Mesenteric fat pad (tissue), 1 donor: ENCODE measurements at places on chromosomes 6 and 20. TPM values are rescaled to one million over a fixed set of nuclear protein-coding genes. Genes with fewer than 3 reads are reported as not detected.

DNA sequence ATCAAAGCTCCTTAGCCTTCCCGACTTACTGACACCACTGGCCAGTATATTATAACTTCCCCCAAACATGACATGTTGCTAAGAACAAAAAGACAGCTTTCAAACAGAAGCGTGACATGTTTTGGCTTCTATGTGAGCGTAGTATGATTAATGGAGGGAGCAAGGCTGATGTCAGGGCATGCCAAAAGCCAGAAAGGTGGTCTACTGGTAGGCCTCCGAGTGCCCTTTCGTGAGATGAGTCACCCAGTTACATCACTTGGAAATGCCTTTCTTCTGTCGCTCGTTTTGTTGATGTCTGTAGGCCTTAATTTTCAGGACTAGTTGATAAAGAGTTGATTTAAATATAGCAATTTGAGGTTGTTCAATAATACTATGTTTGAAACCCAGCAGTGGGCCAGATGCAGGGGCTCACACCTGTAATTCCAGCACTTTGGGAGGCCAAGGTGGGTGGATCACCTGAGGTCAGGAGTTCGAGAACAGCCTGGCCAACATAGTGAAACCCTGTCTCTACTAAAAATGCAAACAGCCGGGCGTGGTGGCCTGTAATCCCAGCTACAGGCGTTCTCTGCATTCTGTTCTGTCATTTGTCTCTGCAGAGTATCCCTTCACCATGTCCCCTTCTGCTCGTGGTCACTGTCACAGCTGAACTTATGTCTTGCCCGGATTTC, 53.3 kb downstream of the CNKSR3 start:
- no peak for DNase-seq

GRCh38 chr20:47792021-47792618, 6.8 kb upstream of the SULF2 start:
- no peak for DNase-seq

DNA sequence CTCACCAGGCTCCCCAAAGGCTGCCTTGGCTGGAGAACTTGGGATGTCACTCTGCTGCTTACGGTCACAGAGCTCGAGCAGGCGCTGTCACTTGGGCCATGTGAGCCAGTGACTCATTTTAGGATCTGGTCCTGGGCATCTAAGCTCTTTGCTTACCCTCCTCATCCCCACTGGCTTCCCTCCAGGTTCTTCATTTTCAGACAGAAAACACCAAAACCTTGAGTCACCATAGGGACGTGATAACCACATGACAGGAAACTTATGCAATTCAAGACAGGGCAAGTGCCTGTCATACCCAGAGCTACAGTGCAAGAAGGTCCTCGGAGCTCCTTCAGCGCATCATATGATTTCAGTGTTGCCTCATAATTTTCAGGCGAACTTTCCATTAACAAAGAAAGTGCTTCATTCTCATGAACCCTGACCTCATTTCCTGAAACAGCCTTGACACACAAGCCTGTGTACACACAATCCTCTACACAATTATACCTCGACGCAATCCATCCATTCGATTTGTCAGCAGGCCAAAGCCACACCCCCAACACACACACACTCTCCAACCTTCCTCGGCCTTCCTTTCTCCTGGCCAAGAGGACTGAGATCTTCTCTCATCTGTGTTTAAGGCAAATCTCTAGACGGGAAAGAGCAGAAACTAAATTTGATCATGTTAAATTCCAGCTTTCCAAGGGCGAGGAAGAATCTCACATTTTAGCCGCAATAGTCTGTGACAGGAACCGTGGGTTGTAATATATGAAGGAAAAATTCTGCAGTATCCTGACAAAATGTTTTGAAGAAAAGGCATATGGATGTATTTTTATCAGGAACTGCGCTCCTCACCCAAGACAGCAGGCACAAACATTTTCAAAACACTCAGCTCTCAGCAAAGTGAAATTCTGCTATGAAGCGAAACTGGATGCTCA, 25.3 kb downstream of the TBC1D7 start:
- no peak for DNase-seq

GRCh38 chr6:107185391-107185970, 70.2 kb upstream of the BEND3 start:
- no peak for DNase-seq

DNA sequence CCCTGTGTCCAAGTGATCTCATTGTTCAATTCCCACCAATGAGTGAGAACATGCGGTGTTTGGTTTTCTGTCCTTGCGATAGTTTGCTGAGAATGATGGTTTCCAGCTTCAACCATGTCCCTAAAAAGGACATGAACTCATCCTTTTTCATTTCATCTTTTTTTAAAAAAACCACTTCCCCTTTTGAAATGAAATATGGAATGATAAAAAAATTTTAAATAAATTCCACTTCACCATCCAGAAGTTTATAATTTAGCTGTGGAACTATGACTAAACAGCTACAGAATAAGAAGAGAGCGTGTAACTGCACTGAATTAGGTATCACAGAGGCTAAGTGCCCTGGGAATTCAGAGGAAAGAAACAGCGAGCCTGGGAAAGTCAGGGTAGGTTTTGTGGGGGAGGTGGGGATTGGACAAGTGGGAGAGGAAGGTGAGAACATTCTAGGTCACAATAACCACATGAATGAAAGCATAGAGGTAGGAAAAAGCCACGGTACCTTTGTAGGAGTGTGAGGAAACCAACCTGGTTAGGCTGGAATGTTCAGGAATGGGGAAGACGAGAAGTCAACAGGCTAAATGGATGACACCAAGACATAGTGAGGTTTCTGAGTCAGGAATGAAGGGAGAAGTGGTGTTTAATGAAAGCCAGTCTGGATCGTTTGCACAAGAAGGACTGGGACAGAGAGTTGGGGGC, 11.0 kb downstream of the TRIM10 start:
- DNase-seq, result no peak

DNA sequence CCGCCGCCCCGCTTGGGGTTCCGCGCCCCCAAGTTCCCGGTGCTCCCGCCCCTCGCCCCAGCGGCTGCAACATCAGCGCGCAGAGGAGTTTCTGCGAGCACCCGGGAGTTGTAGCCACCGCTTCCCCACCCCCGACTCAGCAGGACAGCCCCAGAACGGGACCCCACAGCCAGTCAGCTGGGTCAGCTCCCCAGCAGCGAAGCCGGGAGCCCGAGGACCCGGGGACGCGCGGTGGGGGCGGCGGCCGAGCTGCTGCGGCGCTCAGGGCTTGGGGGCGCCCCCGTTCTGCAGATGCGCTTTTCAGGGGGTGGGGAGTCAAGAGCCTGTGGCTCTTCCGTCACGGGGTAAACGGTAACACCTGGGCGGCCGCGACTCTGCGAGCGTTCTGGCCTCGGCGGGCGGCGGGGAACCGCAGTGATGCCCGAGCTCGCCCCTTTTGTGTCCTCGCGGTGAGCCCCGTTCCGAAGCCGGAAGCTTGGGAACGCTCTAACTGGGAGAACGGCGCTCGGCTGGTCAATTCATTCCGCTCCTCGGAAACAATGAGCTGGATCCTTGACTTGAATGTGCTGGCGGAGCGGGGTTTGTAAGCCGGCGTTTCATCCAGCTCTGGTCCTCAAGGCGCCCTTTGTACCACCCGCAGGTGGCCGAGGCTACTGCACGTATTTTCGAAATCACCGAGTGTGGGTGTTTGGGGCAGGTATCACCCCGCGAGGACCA, 774 bp downstream of the PLEKHG1 start:
- no peak for DNase-seq

GRCh38 chr6:50289366-50289765, 239.6 kb upstream of the DEFB112 start:
- DNase-seq, result no peak

- DNase-seq, result no peak
Observed at GRCh38 chr6:11820821-11821220, 42.2 kb upstream of the ADTRP start.

The RRAGD gene
- total RNA-seq, result 28.7 TPM

The HMGN3 gene
- total RNA-seq, result 37.0 TPM

- no peak for DNase-seq
Observed at GRCh38 chr6:22332711-22333110, 35.9 kb upstream of the PRL start.

GRCh38 chr6:68082086-68082485, 553.0 kb upstream of the ADGRB3 start:
- DNase-seq, result no peak

- DNase-seq, result no peak
Observed at GRCh38 chr6:63897952-63898351, 262.4 kb downstream of the PHF3 start.

The NOL7 gene
- total RNA-seq, result 47.0 TPM

GRCh38 chr6:16762550-16763477, 1.6 kb upstream of the ATXN1 start:
- DNase-seq, result no peak

GRCh38 chr6:11675601-11676000, 103.0 kb downstream of the ADTRP start:
- no peak for DNase-seq

DNA sequence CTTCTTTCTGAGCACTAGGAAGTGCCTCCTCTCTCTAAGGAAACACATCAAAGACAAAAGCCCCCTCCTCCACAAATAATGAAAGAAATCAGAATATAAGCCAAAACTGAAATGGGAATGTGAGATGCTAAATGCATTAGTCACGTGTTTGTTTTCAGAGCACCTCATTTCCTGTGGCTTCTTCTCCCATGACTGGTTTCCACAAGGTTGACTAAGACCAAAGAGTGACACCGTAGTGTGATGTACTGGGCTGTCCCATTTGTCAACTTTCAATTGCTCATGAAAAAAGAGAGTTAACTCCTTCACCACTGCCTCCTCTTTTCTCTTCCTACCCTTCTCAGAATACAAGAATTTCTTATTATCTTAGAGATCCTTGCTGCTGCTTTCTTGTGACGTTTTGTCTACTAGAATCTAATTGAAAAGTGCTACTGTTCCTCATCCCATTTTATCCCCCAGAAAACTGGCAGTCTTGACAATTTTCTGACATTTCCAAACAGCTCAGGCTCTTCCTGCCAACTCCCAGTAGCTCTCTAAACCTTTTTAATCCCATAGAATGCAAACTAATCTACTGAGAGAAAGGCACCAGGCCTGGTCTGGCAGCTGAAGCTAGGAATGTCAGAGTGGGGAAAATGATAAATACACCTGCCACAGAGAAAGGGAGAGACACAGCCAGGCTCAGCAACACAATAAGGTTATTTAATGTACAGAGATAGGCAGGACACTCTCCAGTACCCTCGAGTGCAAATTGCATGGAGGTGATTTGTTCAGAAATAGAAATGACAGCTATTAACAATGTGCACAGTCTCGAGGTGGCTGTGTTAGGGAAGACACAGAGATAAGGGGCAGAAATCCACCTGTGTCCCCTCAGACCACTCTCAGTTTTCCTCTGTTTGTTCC, 671.7 kb upstream of the NRSN1 start:
- DNase-seq, result no peak

DNA sequence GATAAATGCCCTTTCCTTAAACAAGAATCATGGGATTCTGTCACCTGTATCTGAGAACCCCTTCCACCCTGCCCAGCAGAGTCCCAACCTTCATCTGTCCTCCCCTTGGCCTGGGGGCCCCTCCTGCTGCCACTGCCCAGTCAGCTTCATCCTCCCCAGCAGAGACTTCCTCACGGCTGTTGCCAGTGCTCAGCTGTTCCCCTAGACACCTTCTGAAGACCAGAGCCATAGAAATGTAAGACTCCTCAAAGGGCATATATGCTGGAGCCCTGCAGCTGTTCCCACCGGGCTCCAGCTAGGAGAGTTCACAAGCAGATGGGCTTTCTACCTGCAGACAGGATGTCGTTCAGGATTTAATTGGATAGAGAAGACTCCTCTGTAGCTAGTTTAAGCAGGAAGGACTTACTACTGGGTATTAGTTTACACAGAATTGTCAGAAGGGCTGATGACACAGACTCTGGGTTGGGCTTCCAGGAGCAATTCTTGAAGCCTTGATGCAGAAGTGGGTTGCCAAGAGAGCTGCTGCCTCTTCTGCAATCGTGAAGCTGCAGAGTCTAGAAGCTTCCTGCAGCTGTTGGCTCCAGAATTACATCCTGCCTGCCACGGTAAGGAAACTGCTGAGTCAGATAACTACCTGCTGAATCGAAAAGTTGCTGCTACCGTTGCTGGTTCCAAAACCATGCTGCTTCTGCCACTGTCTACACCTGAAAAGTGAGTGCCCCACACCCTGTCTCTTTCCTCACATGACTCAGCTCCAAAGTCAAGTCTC, 57.1 kb upstream of the MLN start:
- DNase-seq, result no peak

GRCh38 chr6:38445336-38445735, 194.4 kb downstream of the BTBD9 start:
- DNase-seq, result no peak

The TRIM10 gene
- total RNA-seq, result not detected

- no peak for DNase-seq
Observed at GRCh38 chr6:123804014-123804786, 535 bp downstream of the NKAIN2 start.

The PPP1R16B gene
- total RNA-seq, result 24.3 TPM

DNA sequence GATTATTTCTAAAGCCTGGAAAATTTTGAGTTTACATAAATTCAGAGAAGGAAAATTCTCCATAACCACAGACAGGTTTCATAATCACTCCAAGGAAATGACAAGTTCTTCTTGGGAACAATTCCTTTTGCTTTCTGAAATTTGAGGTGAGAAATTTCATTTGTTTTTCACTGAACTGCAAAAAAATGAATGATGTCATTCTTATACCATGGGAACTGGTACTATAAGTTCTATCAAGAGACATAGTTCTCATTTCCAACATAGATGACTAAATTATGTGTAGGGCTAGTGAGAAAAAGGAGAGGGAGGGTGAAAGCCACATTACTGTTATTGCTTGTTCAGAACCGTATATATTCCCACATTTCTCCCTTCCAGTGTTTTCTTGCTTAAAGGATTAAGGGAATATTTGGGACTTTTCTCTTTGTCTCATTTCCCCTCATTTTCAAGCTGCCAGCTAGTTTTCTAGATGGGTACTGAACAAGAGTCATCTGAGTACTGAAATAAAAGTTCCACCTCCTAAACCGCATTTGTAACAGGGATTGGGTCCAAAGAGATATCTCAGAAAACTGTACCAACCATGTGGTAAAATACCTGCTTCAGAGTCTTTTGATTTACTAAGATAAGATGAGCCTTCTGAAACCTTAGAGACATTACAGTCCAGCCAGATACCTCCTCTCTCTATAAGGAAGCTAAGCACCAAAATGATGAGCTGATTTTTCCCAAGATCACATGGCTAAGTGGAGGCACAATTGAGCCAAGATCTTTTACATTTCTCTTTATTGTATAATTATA, 144.3 kb upstream of the PRDM1 start:
- no peak for DNase-seq

GRCh38 chr20:47561603-47562583, 60.2 kb downstream of the NCOA3 start:
- no peak for DNase-seq
